GM12878 (cell line): ENCODE measurements at places on chromosomes 12 and 14. TPM values are rescaled to one million over a fixed set of nuclear protein-coding genes. Genes with fewer than 3 reads are reported as not detected.

The OTX2 gene
- polyA plus RNA-seq: not detected in 2 replicates

The AQP2 gene
- not detected in 2 replicates for polyA plus RNA-seq

The SLC41A2 gene
- polyA plus RNA-seq: 7.2 and 9.3 TPM in 2 replicates

The SRRM4 gene
- polyA plus RNA-seq: 0.01 TPM in 1 of 2 replicates, not detected in the other

GRCh38 chr12:108240027-108240785 lies 98.9 kb downstream of the CMKLR1 start:
- DNase-seq: no peak

DNA sequence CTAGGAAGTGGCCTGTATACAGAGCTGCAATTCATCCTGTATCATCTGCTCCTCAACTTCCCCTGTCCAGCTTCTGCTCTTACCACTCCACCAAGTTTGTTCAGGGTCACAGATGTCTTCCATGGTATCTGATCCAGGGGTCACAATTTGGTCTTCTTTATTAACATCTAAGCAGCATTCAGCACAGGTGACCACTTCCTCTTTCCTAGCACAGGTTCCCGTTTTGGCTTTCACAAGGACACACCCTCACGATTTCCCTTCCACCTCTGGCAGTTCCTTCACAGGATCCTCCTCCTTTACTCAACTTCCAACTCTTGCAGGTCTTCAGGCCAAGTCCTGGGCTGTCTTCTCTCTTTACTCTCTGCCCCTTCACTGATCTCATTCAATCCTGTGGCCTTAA lies 93.6 kb downstream of the TTC7B start:
- no peak for DNase-seq

DNA sequence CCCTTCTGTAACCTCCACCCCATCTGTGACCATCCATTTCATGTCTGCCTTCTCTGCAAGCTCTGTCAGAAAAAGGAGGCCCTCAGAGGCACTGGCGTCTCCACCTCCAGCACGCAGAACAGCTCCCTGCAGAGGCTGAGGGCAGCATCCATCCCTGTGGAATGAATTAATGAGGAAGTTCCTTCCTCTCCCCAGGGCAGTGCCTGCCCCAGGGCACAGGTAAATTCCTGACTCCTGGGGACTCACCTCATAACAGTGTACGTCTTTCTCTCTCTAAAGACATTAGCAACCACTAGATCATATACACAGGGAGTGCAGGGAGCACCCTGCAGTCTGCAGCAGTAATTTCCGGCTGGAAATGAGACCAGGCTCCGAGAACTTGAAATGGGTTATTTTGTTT lies 155.0 kb upstream of the TMEM132C start:
- no peak for DNase-seq

GRCh38 chr12:122987086-122987951 lies 6.8 kb downstream of the ARL6IP4 start:
- no peak for DNase-seq
